Left lobe of liver (tissue), 2 donors: ENCODE measurements at places on chromosomes 1 and 21.

- no peak for DNase-seq
Observed at GRCh38 chr1:80008934-80009333, 1002.4 kb upstream of the ADGRL4 start.

DNA sequence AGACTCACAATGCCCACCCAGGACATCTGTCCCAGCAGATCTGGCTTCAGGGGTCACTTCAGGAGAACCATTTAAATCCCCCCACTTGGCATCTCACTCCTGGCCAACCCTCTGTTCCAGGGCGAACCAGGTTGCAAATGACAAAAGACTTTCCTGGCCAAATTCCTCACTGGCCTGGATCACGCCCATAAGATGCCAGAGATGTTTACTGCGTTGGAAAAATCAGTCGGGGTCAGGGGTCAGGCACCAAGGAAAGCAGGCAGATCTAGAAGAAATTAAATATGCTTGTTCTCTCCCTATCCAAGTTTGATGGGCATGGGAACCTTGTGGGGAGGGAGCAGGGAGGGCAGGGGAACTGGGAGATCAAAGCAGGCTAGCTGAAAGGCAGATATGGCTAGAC lies 14.6 kb upstream of the AGTRAP start:
- no peak for DNase-seq

DNA sequence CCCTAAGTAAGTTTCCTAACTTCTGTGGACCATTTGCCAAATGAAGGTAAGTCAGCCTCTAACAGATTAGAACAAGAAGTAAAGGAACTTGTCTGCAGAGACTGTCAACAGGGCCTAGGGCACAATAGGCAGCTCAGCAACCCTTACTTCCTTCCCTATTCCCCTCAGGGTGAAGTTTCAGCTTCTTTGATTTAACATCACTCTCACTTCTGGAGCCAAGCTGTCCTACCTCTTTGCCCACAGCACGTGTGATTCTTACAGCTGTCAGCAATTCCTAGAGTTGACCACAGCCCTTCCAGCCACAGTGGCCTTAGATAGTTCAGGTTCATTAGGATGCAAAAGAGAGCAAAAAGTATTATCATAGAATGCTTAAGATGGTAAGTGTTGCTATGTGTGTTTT lies 7.6 kb upstream of the EIF4G3 start:
- DNase-seq = no peak

DNA sequence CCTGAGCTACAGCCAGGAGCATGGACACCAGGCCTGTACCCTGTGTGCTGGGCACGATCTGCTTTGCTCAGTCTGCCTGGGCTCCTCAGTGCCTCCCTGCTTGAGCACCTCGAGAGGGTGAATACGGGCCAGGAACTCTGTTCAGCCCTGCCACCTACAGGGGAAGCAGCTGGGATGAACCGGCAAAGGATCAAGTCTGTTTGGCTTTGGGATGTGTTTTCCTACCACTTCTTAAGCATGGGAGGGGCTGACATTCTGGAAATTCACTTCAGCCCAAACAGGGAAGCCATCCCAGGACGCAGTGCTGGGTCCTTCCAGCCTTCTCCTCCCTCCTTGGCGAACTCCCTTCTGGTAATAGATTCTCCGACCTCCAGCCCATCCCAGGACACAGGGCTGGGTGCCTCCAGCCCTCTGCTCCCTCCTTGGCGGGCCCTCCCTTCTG lies 55.8 kb upstream of the SELENON start:
- DNase-seq = no peak
